ENCODE measurements at places on chromosomes 4 and X.
A peak's percentile ranks its signal among the peaks of the same experiment; 100 is the strongest.

DNA sequence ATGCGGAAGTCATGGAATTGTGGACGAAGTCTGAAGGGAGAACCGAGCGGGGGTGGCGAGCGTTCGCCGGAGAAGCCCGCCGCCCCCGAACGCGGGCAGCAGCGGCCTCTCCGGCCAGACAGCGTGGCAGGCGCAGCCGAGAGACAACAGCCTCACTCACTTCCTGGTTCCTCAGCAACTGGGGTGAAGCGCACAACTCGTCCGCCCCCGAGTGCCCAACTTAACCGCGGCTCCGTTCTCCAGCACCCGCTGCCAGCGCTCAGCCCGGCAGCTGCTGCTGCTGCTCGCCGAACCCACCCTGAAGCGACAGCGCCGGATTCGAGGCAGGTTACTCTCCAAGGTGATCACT, 68.0 kb downstream of the NOCT start:
- peak; percentile 48 for DNase-seq

DNA sequence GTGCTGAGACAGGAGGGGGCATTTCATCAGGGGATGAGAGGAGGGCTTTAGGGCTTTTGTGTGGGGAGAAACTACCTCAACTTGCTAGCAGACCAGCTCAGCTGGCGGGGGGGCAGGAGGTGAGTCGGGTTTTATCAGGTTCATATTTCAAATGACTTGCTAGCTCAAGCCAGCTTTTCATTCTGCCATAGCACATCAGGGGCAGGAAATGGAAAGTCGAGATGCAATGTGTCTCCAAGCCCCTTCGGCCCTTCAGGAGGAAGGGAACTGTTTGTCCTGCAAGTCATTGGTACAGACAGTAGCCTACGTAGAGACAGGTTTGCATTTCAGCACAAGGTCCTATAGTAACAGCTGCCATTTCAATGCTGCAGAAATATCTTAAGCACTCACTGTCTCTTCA, 194.1 kb downstream of the PTTG2 start:
- no peak for DNase-seq

GRCh38 chr4:75169427-75169826, 236.5 kb downstream of the PARM1 start:
- no peak for DNase-seq

DNA sequence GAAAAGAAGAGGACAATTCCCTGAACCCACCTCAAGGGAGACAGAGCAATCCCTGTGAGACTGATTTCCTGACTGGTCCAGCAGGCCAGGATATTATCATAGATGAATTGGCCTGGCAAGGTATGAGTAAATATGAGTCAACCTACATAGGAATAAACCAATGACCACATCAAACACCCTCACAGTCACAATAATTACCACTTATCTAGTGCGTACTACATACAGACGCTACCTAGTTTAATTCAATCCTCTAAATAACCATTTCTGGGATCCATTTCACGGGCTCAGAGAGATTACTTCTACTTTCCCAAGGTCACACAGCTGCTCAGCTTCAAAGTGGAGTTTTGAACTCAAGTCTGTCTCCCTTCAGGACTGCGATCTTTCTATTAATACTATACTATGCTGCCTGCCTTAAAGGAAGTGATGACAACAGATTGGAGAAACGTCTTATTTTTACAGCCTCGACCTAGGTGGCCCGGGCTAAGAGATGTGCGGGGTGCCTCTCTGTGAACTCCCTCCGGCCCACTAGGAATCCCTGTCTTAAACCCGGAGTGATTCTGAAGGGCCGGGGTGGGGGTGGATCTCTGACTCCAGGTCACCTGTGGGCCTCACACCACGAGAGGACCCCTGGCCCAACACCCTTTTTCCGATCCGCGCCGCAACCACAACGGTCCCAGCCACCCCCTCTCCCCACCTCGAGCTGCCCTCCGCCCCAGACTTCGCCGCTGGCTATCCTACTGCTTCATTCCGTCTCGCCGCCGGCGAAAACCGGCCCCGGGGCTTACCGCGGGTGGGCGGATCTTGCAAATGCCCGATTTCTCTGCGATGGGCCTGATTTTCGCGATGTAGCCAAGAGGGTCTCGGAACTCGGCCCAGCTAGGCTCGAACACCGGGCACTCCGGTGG, 800 bp downstream of the KDM5C start:
- no peak for DNase-seq

- no peak for DNase-seq
These were observed 1.1 kb downstream of the RNF212 start for GRCh38 chr4:1112174-1112820.

GRCh38 chr4:140755774-140756318, 339 bp downstream of the TBC1D9 start:
- peak; percentile 11 for DNase-seq

- no peak for DNase-seq
These were observed 18.5 kb downstream of the ACSL1 start for GRCh38 chr4:184807256-184807655.

GRCh38 chr4:7779432-7779768, 160.3 kb downstream of the AFAP1 start:
- DNase-seq = no peak

- DNase-seq = no peak
These were observed 991.3 kb downstream of the FSTL5 start for GRCh38 chr4:161172396-161173026.

DNA sequence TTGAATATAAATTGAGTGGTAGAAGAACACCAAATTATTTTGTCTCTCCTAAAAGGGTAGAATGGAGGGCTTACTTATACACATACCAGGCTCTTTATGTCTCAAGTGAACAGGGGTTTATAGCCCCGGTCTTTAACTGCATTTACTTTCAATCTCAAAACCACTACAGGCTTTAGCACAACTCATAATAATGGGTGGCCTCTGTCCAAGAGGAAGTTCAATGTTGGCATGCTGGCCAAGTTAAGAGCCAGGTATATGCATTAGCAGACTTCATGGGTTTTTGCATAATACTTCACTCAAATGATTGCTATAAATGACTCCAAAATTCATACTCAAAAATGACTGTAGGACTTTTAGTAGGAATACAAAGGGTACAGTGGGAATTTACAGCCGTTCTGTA, 118.5 kb upstream of the OTUD4 start:
- DNase-seq = no peak

DNA sequence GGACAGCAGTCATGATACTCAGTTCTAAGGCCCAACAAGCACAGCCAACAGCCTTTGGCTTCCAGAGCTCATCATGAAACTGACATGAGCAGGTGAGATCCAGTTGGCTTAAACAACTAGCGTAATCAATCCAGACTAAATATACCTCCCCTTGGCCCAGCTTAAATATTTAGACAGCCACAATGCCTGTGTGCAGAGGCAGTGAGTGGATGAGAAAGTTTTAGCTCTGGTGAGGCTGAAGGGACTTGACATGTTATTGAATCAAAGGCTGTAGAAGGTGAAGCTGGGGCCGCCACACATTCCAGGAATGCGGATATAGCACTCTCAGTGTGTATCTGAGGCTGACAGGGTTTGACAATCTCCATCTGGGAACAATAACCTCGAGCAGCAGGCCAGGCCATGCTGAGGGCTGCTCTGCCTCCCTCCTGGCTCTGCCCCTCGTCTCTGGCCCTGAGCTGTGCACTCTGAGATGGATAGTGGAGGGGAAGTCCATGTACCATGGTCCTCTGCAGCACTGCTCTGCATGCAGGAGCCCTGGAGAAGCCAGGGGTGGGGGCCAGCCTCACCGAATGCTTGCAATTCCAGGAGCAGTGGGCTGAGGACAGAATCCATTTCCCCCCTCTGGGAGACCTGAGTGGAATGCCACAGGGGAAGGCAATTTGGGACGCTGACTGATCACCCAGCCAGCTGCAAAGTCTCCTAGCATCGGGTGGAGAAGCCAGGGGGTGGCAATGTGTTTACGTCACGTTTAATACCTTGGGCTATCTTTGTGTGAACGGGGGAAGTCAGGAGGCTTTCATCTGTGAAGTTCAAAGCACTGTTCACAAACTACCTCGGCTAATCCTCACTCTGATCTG, 37.3 kb upstream of the RASL11B start:
- no peak for DNase-seq

GRCh38 chr4:159271856-159272255, 169.0 kb downstream of the RAPGEF2 start:
- DNase-seq = no peak

DNA sequence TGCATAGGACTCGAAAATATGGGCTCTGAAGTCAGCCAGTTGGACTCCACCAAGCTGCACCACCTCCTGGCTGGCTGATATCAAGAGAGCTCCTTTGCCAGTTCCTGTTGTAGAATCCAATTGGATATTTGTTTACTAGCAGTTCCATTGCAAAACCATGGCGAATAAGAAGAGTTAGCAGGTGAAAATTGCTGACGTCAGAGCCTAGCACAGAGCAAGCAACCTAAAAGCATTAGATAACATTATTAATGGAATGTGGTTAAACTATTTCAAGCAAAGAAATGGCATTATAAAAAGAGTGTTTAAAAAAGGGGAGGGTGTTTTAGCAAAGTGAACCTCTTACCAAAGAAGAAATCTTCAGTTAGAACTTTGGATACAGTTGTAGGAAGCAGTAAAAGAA, 1816.3 kb upstream of the TENM3 start:
- no peak for DNase-seq

DNA sequence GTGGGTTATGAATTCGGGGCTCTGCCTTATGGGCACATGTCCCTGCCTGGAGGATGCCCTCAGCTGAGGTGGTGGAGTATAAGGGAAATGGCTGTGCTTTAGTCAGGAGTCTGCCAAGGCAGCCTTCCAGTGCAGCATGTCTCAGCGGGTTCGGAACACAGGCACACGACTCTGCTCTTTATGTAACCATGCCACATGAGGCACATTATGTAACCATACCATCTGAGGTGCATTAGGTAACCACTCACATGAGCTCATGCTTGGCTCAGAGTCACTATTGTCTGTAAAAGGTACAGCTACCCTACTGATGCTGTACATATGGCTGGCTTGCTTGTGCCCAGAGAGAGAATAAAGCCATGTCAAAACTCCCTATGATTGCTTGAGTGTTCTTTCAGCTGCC, 723.6 kb downstream of the TRAM1L1 start:
- DNase-seq = no peak
